MG63 (cell line): ENCODE measurements at places on chromosomes 16 and 17. TPM values are rescaled to one million over a fixed set of nuclear protein-coding genes. Genes with fewer than 3 reads are reported as not detected.

DNA sequence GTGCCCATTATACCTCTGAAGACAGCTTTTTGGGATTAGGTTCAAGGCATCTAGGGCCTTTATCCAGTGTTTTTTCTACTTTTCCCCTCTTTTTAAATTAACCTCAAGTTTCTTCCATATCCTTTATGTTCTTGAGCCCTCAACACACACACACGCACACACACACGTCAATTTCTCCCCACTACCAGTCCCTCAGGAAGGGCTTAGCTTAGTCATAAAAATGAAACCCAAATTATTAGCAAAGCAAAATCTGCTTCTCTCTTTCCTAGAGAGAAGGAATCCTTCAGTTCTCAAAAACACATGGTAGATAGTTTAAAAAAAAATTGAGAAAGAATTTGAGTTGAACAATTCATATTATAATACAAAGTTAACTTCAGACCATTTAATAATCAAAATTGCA lies 401.1 kb downstream of the XYLT1 start:
- DNase-seq, result no peak

DNA sequence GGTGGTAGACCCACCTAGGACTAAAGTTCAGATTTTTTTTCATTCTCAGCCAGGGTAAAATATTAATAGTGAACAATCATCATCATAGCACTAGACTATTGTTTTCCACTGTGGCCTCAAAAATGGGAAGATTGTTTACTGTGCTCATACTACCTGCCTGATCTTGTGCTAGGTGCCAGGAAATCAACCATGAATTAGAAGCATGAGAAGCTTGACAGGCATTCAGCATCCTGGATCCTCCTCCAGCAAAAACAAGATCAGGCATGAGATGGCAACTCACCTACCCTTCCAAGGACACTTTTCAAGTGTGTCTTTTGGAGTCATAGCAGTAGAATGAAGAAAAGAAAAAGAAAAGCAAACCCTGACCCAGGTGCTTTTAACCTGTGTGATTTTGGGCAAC lies 174.2 kb downstream of the CYLD start:
- DNase-seq, result no peak

- DNase-seq, result no peak
Measured at GRCh38 chr16:8589057-8589899, 1.0 kb downstream of the TMEM114 start.

DNA sequence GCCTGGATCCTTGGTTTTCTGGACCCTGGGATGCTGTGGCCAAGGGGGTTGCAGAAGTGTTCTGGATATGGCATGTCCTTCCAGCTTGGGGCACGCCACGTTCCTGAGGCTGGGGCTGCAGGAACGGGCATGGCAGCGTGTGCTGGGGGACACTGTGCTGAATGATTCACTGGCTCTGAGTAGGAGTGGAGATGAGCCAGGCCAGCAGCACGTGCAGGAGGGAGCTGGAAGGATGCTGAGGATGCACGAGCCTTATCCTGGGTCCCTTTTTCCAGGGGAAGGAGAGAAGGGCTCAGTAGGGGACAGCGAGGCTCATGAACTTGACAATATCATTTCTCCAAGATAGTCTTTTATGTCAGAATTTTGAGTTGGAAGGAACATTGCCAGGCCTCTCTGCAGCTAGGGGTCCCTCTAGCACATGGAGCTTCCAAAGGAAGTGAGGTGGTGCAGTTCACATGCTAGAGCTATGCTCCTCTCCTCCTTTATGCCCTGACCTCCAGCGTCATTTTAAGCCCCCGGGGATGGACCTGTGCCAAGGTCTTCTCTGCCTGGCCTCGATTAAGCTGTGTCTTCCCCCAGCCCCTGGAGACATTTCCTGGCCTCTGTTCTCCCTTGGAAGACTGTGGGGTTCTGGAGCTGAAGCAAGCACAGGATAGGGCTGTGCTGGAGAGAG lies 125.9 kb downstream of the OR1D5 start:
- DNase-seq, result no peak

GRCh38 chr17:44221084-44221861 lies 1.8 kb upstream of the UBTF start:
- DNase-seq, result peak; percentile 82

GRCh38 chr17:80486692-80487091 lies 10.3 kb upstream of the NPTX1 start:
- no peak for DNase-seq

GRCh38 chr17:30219833-30220232 lies 15.7 kb downstream of the SLC6A4 start:
- DNase-seq, result no peak

DNA sequence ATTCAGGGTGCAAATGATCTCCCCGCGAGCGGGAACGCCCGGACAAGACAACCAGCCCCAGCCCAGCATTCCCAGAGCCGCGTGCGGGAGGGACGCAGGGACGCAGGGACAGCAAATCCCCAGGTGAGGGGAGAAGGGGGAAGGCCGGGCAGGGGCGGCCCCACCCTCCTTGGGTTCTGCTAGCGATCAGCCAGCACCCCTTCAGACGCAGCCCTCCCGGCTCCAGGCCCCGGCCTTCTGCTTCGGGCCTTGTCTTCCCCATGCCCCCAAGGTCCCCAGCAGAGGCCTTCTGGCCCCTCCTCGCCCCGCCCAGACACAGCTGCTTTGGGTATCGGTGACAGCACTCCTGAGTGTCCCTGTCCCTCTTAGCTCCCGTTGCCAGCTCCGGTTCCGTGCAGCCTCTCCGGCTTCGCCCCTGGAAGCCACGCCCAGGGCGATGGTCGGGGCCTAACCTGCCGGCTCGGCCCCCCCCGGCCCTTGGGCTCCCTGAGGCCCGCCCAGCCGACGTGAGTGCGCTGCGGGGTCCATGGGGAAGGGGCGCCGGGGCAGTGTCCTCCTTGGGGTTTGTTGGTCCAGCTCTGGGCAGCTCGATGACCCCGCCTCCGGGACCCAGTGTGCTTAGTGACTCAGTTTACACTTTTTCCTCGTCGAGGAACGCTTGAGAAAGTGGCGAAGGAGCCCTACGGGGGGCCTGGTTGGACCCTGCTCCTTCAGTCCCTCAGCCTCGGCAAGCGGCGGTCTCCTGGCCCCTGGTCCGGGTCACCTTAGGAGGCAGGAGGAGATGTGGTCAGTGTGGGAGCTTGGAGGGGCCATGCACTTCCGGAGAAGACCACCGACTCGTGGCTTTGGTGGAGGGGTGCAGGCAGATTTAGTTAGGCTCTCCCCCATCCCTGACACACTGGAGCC lies 50.5 kb upstream of the AMZ2 start:
- DNase-seq, result no peak

DNA sequence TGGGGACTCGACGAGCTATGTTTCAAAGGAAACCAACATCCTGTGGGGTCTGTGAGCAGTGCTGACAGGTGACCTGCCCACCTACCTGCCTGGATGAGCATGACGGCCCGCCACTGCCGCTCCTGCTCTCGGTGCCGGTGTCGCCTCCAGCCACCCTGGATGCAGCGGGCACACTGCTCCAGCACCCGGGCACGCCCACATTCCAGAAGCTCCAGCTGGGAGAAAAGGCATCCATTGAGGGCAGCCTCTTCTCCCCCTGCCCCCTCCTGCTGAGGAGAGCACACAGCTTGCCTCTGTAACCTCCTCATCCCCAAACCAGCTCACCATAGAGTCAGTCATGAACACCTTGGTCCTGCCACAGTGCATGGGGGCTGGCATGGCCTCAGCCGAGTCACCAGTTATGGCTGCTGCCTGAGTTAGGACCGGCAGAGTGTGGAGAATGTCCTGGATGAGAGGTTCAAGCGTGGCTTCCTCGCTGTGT lies 14.3 kb downstream of the ZNHIT3 start:
- no peak for DNase-seq

GRCh38 chr16:57639172-57639887 lies 10.9 kb downstream of the ADGRG1 start:
- DNase-seq, result no peak

- no peak for DNase-seq
Measured at GRCh38 chr17:76957678-76958464, 89.7 kb downstream of the MGAT5B start.

DNA sequence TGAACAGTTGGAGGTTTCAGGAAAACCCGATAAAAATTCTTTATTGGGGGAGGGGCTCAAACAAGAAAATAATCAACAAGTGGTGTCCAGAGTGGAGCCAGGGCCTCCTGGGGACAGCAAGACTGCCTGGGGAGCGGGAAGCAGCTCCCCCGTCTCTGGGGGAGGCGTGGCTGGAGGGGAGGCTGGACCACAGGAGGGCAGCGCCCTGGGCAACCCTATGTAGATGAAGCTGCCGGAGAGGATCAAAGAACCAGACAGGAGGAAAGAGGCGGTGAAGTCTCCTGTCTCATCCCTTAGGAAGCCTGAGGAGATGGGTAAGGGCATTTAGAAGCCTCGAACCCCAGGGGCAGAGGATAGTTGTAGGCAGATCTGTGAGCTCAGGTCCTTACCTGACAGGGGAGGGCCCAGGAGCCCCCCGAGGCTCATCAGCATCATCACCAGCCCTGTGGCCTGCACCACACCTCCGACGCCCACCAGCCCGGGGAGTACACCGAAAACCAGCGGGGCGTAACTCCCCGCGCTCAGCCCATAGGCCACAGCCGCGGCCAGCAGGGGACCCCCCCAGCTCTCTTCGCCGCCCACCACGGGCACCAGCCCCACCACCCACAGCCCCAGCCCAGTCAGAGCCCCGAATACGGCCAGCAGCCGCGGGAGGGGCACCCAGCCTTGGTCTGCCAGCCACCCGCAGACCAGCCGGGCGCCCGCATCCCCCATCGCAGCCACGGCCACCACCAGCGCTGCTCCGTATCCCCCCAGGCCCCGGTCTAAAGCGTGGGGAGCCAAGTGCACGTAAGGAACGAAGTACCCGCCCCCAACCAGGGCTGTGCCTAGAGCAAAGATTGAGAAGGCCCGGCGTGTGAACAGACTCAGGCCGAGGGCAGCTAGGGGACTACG lies 2.0 kb downstream of the SLC16A11 start:
- no peak for DNase-seq

GRCh38 chr16:2879854-2880508 lies 3.0 kb upstream of the FLYWCH2 start:
- DNase-seq, result no peak

- no peak for DNase-seq
Measured at GRCh38 chr17:40241252-40241834, 22.2 kb downstream of the WIPF2 start.

GRCh38 chr17:6269478-6269877 lies 165.4 kb downstream of the AIPL1 start:
- peak; percentile 35 for DNase-seq

GRCh38 chr16:82713778-82714177 lies 87.0 kb downstream of the CDH13 start:
- no peak for DNase-seq

DNA sequence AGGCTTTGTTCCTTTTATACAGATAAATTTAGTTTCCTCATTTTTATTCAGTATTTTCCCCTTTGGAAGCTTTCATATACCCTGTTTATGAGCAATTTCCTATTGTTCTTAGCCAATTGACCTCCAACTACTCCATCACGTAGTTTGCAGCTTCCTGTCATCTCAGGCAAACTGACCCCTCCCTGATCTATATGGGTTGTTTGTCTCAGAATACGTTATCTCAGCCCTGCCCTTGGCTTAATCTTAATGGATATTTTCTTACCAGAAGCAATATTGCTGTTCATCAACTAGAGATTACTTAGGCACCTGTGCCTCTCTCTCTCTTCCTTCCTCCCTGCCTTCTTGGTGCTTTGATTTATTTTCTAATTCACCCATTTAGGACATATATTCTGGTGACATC lies 81.2 kb downstream of the ZNF18 start:
- no peak for DNase-seq

GRCh38 chr16:11794447-11794846 lies 2.6 kb downstream of the ZC3H7A start:
- DNase-seq, result no peak

DNA sequence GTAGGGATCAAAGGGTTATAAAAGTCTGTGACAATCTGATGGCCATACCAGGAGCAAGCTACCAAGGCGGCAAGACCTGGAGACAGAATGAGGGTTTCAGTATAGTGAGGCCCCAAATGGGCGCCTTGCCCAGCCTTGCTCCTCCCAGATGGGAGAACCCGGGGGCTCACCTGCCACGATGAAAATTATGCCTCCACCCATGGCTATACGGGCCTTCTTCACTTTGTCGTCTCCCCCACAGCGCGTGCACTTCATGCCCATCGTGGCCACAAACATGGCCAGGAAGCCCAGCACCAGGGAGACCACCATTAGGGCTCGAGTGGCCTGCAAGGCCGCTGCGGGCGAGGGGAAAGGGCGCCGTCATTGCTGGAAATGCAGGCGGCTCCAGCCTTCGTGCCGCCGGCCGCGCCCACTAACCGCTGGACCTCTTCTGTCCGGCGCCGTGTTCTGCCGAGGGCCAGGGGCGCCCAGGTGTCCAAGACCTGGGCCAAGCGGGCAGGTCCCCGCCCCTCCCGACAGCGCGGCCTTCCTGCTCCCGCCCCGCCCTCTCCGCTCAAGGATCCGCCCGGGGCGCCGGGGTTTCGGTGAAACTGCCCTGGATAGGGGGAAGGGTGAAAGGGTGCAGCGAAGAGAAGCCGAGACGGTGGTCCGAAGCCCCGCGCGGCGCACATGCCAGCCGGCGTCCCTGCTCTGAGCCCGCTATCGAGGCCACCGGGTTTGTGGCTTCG lies 1.5 kb downstream of the CLDN7 start:
- no peak for DNase-seq

- DNase-seq, result no peak
Measured at GRCh38 chr16:76287466-76287865, 10.3 kb downstream of the CNTNAP4 start.

DNA sequence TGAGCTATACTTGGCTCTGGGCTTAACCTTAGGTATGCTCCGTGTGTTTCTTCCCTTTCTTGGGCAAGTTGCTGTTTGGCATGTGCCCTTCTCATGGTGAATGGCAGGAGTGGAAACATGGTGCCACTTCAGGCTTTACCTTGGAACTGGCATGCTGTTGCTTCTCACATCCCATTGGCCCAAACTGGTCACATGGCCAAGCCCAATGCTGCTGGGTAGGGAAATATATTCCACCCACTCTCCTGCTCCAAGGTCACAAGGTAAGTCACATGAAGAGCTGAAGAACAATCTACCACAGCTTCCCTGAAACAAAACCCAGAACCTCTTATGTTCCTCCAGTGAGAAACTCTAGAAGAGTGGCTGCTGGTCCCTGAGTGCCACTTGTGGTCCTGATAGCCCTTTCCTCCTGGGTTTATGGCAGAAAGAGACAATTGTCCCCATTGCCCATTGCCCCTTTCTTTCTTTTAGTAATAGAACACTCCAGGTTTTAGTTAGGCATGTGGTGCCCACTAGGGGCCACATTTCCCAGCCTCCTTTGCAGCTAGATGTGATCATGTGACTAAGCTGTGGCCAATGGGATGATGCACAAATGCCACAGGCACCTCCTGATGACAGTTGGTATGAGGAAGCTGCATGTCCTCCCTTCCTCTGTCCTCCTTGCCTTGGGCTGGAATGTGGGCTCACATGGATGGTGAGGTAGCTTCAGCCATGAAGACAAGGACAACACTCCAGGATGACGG lies 50.3 kb downstream of the MEOX1 start:
- no peak for DNase-seq

CDRT15 gene
- total RNA-seq, result not detected in 2 replicates

BTBD17 gene
- total RNA-seq, result not detected in 2 replicates

SHCBP1 gene
- total RNA-seq, result 58.3 and 92.9 TPM in 2 replicates

RNF222 gene
- total RNA-seq, result not detected in 2 replicates

CCL16 gene
- total RNA-seq, result not detected in 2 replicates

MYL11 gene
- total RNA-seq, result not detected in 2 replicates

CDR2L gene
- 2.2 and 4.2 TPM in 2 replicates for total RNA-seq

CALB2 gene
- 4.1 TPM in 1 of 2 replicates, not detected in the other for total RNA-seq

KRTAP9-8 gene
- total RNA-seq, result not detected in 2 replicates

PABPN1L gene
- not detected in 2 replicates for total RNA-seq
